ENCODE measurements at places on chromosomes 1 and 21.
A peak's percentile ranks its signal among the peaks of the same experiment; 100 is the strongest.

GRCh38 chr1:22509815-22510214, 53.5 kb upstream of the EPHA8 start:
- no peak for DNase-seq

DNA sequence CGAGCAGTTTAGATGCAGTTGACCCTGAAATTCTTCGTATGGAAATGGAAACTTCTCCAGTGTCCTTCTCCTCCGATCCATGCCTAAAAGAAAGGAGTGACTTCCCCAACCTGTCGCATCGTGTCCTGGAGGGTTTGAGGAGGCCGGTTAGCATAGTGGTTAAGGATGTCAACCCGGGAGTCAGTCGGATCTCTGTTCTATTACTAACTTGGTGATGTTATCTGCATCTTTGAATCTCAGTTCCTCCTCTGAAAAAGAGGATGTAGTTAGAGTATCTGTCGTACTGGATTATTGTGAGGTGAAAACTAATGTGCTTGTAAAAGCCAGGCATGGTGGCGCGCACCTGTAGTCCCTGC, 684 bp downstream of the ZBTB8B start:
- DNase-seq = no peak

DNA sequence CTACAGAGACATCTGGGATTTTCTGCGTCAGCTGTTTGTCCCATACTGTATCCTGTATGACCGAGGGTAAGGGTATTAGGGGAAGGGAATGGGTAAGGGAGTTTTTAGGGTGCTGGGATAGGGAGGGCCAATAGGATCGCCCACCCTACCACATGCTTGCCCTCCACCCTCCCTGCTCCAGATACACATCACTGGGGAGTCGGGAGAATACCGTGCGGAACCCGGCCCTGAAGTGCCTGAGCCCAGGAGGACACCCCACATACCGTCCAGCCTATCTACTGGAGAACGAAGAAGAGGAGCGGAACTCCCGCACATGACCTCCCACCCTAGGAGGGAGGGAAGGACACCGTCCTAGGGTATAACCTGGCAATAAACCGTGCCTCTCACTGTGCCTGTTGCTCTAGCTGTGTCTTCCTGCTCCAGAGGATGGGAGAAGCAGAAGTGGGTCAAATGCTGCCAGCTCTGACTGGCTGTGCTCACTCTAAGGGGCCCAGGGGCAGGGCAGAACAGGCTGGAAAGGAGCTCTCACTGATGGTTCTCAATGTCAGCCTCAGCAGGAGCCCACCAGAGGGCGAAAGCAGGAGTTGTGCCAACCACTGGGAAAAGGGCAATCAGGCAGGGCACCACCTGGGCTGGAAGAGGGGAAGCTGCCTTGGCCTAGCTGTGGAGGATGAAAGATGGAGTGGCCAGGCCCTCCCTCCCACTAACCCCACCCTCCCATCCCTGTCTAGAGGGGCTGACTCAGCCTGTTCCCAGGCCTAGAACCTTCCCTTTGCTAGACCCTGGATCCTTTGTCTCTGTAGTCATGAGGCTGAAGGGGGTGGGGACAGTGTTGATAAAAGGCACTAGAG, 440 bp upstream of the LENEP start:
- DNase-seq = no peak

DNA sequence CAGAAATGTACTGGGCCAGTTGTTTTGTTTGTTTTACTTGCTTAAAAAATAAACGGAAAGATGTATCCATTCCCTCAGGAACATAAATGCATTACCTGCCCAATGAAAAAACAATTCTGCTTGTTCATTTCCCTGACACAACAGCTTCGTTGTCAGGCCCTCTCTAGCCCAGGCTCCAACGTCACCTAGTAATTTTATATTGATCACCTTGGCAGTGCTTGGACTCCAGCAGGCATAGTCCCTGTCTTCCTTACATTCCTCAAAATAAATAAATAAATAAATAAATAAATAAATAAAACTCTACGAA, 1.2 kb downstream of the CEP170 start:
- DNase-seq = no peak

- DNase-seq = no peak
These were observed 128.9 kb downstream of the XCL2 start for GRCh38 chr1:168414914-168415313.

DNA sequence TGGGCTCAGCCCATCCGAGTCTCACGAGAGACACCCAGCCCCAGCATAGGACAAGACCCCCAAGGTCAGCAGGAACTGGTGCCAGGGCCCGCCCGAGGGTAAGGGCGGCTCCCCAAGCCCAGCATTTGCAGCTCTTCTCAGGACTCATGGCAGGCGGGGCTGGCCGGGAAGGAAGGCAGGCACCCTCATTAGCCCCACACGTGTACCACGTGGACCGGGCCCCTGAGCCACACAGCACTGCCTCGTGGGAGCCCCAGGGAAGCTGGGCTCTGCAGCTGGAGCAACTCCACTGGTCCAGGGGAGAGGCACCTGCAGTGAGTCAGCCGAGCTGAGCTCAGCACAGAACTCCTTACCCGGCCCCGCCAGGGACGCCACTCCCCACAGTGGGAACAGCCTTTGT, 97.7 kb upstream of the IFFO2 start:
- DNase-seq = no peak

GRCh38 chr1:170556917-170557316, 25.0 kb downstream of the GORAB start:
- no peak for DNase-seq

- no peak for DNase-seq
These were observed 35.7 kb downstream of the CAPZB start for GRCh38 chr1:19449454-19450228.

DNA sequence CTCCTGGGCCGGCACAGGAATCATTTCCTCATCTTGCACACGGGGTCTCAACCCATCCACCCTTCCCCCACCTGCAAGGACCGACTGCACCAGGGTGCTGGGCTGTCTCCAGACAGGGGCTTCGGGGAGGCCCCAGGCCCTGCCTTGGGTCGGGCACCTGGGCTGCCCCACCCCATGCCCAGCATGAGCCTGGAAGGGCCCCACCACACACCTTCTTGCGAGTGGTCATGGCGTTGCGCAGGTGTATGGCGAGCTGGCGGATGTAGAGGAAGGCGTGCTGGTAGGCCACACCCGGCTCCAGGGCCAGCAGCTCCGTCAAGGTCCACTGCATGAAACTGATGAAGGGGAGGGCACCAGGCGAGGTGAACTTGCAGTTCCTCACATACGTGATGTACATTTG, 6.9 kb downstream of the NOC2L start:
- no peak for DNase-seq

GRCh38 chr21:34271189-34271851, 92.5 kb upstream of the KCNE2 start:
- no peak for DNase-seq

DNA sequence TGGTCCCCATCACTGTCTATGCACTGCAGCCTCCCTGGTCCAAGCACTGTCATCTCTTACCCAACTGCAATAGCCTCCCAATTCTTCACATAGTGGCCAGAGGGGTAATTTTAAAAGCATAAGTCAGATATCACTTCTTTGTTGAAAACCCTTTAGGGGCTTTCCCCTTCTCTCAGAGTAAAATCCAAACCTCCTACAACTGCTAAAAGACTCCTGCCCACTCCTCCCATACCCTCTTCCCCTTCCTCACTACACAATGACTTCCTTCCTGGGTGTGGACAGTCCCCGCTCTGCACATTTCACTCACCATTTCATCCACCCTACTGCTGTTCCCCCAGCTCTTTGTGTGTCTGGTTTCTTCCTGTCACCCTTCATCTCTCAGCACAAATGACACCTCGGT, 8.3 kb downstream of the MCOLN2 start:
- no peak for DNase-seq

DNA sequence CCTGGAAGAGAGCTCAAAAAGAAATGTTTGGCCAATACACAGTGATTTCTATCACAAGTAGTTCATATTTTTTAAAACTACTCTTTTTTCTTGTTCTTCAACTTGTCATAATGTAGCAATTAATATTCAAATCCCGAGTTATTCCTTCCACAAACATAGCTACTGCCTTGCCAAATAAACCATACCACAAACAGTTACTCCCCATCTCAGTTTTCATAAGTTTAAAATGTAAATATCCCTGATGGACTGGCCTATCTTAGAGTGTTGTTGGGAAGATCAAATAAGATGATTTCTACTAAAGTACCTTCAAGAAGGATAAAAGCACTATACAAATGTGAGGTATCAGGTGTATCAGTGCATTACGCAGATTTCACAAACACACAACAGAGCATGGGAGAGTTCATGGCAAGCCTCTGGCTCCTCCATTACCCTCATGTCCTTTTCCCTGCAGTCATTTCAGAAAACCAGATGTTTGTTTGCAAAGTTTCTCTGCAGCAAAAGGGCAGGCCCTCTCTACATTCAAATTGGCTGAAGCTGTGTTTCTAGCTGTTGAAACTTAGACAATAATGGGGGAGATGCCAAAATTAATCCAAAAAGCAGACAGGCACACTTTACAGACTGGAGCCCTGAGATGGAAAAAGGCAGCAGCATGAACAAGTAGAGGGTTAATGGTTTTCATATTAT, 16.1 kb downstream of the WLS start:
- no peak for DNase-seq

GRCh38 chr1:3152143-3152542, 83.1 kb downstream of the PRDM16 start:
- no peak for DNase-seq

DNA sequence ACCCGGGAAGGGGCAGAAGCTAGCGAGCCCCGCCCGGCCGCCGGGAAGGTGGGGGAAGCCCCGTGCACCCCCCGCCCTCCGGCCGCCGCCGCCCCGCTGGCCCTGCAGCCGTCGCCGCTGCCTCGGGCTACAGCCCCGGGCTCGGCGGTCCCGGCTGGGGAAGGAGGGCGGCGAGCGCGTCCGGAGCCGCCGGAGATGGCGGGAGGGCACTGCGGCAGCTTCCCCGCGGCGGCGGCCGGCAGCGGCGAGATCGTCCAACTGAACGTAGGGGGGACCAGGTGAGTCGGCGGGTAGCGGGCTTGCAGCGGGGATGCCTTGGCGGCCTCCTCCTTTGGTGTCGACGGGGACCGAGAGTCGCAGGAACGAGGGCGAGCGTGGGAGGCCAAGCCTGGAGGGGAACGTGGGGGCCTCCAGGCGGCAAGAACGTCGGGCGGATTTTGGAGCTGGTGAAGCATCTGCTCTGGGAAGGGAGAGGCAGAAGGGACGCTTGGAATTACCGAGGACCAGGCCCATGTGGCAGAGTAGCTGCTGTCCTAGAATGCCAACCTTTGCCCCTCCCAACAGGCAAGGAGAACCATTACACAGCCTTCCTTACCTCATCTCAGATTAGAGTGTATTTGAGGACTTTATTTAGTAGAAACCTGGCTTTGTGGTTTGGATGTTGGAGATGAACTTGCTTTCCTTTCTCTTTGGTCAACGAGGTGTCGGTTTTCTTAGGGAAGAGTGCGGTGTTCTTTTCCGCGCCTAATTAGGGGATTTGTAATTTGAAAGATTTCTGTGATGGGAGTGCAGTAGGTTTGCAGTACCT, 591 bp downstream of the KCTD3 start:
- peak; percentile 41 for DNase-seq

DNA sequence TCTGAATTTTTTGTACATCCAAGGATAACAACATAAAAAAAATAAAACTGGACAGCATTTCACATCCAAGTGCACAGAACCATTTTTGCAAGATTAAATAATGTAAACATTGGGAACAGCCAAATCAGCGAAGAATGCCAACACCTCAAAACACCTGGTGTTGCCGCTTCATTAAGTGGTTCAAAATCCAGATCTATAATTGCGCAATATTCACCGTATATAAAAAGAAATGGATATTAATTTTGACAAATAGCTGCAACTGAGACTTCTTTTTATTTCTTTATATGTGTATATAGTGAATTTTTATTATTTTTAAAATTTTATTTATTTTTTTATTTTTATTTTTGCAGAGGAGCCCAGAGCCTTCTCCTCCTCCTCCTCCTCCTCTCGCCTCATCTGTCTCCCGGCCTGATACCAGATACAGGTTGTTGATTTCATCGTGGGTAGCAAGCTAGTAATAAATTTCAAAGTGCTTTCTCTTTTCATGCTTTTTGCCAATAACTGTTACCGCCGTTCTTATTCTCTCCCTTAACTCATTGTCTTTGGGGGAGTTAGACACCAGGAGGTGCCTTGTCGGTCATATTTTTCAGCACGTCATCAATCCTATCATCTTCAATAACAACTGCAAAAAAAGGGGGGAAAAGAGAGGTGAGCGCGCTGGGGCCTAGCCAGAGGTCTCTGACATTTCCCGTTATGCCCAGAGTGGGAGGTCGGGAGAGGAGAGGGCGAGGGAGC, 2.7 kb downstream of the CAMK2N1 start:
- DNase-seq = no peak

DNA sequence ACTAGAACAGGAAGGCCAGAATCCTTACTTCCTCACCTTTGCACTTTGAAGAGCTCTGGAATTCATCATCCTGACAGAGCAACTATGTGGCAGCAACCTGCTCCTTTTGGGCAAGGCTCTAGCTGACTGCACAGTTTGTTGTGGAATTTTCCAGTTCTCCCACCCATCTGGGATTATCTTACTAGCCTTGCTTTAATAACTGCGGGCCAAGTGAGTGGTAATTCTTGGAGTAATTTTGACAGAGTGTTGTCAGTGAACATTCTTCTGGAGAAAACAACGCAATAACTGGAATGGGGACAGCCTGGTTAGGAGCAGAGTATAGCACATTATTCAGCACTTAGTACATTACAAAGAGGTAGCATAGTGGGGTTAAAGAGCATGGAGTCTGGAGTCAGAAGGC, 75.3 kb downstream of the NTMT2 start:
- no peak for DNase-seq

GRCh38 chr1:222529916-222530315, 18.0 kb downstream of the HHIPL2 start:
- no peak for DNase-seq

GRCh38 chr1:188719735-188720134, 1757.9 kb downstream of the BRINP3 start:
- DNase-seq = no peak

DNA sequence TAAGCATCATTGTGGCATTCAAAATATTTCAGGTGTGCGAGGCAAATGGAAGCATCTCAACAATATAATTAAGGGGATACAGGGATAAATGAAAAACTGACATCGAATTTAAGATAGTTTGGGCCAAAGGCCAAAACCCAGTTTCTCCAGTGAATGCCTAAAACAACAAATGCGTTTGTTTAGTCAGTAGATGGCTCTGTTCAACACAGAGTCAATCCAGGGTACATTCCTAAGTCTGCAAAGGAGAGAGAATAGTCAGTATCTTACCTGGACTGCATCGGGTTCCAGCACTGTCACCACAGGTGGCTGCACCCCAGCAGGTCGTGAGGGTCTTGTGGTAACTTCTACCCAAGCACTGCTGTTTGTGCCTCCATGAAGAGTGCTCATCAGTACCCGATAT, 321.1 kb downstream of the KCTD3 start:
- DNase-seq = no peak
